Stimulated activated CD4-positive, alpha-beta T cell treated with anti-CD3 and anti-CD28 coated beads, Interleukin-4, amount 100 ng/mL, for 48 hours (primary cell): ENCODE measurements at places on chromosomes 2 and 18.
A peak's percentile ranks its signal among the peaks of the same experiment; 100 is the strongest.

DNA sequence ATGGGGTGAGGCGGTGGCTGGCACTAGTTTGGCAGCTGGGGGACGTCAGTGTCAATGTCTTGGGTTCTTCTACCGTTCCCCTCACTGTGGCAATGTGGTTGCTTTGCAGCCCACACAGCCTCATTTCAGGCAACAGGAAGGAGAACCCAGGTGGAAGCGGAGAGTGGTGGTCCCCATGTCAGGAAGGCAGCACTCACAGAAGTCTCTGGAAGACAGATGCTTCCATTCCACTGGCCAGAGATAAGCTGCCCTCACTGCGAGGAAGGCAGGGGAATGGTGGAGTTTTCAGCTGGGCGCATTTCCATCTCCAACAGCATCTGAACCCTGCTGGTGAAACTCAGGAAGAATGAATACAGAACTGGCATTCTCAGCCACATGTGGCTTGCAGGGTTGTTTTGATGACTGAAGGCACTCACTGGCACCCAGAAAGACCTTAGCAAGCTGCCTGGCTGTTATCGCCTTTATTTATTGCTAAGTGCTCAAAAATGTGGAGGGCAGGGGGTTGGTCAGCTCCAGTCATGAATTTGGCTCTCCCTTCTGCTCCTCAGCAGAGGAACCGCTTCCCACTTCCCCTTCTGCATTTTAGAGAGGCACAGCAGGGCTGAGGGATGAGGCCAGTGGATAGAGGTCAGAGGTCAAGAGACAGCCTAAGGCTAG is 19.4 kb downstream of the KCNIP3 start:
- DNase-seq = no peak

DNA sequence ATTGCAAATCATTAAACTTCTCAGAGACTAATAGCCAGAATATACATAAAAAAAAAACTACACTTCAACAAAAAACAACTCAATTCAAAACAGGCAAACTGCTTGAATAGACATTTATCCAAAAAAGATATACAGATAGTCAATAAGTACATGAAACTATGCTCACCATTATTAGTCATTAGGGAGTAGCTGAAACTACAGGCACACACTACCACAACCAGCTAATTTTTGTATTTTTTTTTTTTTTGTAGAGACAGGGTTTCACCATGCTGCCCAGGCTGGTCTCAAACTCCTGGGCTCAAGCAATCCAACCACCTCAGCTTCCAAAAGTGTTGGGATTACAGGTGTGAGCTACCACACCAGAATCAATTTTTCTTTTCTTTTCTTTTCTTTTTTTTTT is 16.9 kb downstream of the RPRD1A start:
- DNase-seq = no peak

DNA sequence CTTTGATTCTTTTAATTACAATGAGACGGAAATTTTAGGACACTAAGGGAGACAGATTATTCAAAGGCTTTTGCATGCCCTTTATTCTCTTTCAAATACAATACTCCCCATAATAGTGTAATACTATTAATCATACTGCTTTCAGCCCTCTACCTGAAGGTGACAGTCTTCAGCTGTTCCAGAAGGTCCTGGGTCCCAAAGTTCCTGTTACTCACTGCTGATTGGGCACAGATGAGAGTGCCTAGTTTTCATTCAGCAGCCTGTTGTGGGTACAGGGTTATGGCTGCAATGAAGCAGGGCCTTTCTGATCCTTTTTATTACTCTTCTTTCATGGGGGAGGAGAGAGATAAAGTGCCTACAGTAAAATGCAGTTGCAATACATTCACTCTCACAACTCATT is 80.2 kb downstream of the NUP35 start:
- no peak for DNase-seq

DNA sequence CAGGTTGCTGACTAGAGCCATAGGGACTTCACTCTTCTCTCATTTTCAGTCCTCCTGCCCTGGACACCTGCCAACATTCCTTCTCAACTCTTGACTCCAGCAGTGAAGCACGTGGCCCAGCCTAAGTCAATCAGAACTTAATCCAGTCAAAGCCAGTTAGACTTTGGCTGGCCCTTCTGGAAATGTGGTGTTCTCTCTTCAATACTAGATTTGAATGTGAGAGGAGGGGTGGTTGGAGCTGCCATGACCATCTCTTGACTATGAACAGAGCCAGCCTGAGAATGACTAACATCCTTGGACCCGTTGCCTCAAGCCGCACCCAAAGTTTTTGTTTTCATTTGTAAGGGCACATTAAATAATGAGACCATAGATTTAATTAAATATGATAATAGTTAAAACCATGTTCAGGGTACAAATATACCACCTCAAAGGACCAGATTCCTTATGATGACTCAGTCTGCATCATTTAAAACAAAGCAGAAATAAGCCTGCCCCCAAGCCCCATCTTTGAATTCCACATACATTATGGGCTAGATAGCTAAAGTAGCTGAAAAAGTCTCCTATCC is 49.7 kb upstream of the RASGRP3 start:
- no peak for DNase-seq

GRCh38 chr2:30293303-30293921 is 62.1 kb downstream of the LBH start:
- DNase-seq = no peak

GRCh38 chr2:203484266-203485112 is 50.6 kb downstream of the RAPH1 start:
- peak; percentile 23 for DNase-seq

GRCh38 chr2:211176514-211177141 is 620.2 kb downstream of the CPS1 start:
- DNase-seq = no peak
